ENCODE measurements at places on chromosomes 12 and 14.

- no peak for DNase-seq
Measured at GRCh38 chr12:2211119-2211518, 158.3 kb downstream of the CACNA1C start.

GRCh38 chr14:50943943-50944646 is at the start of gene PYGL:
TSS of gene PYGL (minus strand) at chr14:50944483. CDS start at chr14:50944403, 80 bp downstream.
- no peak for DNase-seq

- DNase-seq: no peak
Measured at GRCh38 chr12:27015730-27016076, 1.5 kb upstream of the TM7SF3 start.

- DNase-seq: no peak
Measured at GRCh38 chr14:51865953-51866747, 5.7 kb downstream of the GNG2 start.

DNA sequence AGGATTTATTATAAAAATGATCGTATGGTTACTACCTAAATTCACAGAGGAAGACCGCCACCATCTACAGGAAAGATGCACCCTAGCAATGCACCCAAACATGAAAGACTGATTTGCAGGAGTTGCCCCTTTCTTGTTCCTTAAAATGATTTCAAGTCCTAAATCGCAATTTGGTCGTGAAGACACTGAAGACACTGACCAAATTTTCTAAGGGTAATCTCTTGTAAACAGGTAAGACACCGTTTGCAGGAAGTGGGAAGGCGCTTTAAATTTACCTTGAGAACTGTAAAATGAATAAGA is 1.0 kb downstream of the SOS2 start:
- DNase-seq: no peak

All from breast epithelium (tissue), 4 donors.